Tongue (tissue), 3 donors: ENCODE measurements at places on chromosomes 3 and 15. TPM values are rescaled to one million over a fixed set of nuclear protein-coding genes. Genes with fewer than 3 reads are reported as not detected.

Gene PSTPIP1
- 5.3 TPM for total RNA-seq

Gene DAZL
- total RNA-seq, result not detected

Gene KIF15
- total RNA-seq, result 8.8 TPM

DNA sequence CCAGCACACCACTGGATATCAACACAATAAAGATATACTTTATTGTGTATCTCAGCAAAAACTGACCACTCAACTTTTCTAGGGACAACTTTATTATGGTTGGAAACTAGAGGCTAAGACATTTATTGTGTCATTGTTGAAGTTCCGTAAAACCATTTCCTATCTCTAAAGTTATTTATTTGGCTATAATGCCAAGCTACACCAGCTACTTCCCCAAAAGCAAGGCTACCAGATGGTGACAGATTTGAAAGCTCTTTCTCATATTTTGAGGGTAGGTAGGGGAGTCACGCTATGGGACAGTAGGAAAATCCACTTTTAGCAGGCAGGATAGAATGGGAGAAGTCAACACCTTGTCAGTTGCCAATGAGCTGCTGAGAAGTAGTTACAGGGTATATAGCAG lies 834.6 kb upstream of the CFAP20DC start:
- no peak for DNase-seq

DNA sequence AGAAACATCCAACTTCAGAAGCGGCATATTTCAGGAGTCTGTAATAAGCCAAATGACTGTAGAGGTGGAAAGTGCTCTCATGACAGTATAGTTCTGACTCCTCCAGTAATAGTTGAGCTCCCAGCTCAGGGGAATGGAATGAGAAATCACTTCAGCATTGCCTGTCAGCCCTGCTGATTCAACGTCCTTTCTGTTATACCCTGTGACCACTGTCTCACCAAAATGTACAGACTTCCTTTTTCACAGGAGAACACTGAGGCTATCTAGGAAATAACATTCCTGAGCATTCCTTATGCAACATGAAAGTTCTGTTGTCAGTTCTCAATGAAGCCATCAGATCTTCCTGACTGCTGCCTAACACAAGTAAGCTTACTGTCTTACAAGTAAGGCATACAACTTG lies 284.5 kb upstream of the MME start:
- DNase-seq, result no peak

DNA sequence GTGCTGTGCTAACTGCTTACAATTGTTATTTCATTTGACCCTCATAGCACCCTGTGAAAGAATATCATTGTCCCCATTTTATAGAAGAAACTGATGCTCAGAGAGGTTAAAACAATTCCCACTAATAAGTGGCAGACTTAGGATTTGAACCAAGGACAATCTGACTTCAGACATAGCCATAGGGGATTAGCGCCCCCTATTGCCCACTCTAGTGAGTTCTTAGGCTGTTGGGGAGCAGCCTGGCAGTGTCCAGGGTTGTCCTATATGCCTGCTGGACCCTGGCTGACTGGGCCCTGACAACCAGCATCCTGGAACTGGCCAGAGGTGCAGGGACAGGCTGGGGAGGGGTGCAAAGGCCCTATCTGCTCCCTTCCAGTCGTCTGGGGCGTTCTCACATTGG lies 15.4 kb downstream of the DPH3 start:
- no peak for DNase-seq
